Activated CD4-positive, alpha-beta T cell treated with anti-CD3 and anti-CD28 coated beads, Interleukin-2, amount 50 U/mL, for 48 hours (primary cell): ENCODE measurements at places on chromosomes 6 and 20.

GRCh38 chr6:117477988-117478852, 4.3 kb upstream of the DCBLD1 start:
- no peak for DNase-seq

- DNase-seq: no peak
Measured at GRCh38 chr6:133948472-133948871, 4.6 kb upstream of the TBPL1 start.

DNA sequence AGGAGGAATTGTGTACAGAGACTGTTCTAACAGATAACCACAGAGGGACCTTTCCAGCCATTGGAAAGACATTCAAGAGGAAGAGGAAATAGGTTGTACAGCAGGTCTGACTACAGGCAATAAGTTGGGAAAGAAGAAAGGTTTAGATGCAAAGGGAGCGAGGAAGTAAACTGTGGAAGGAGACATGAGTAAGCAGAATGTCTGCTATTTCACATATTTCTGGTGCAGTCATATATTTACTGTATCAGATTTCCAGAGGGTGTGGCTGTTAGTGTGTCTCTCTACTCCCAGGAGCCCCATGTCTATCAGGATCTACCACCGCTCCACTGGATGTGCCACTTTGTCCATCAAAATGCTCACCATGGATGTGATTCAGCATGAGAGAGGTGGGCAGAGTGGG, 25.9 kb downstream of the MRS2 start:
- no peak for DNase-seq

DNA sequence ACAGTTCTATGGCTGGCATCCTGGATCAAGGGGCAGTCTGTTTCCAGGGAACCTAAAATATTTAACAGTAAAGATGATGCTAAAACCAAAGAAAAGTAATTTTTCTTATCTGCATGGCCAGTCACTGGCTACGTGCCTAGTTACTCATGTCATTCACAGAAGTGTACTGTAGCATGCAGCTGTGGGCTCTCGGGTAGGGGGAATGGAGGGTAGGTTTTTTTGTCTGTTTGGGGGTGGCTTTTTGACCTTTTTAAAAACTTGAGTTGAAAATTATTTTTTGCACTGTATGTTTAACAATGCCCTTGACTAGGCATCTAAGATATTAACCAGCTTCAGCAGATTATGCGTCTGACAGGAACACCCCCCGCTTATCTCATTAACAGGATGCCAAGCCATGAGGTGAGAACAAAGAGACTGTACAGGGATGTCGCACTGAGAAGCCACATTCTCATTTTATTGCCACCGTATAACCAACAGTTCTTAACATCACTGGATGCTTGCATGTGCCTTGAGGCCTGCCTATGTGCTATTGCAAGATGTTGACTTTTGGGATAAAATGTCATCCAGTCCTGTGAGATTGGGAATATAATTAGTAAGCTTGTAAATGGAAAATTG, 30.3 kb upstream of the MAPK13 start:
- DNase-seq: no peak

GRCh38 chr6:154673919-154674318, 59.3 kb upstream of the SCAF8 start:
- no peak for DNase-seq

- no peak for DNase-seq
Measured at GRCh38 chr6:68654134-68654533, 19.1 kb downstream of the ADGRB3 start.

DNA sequence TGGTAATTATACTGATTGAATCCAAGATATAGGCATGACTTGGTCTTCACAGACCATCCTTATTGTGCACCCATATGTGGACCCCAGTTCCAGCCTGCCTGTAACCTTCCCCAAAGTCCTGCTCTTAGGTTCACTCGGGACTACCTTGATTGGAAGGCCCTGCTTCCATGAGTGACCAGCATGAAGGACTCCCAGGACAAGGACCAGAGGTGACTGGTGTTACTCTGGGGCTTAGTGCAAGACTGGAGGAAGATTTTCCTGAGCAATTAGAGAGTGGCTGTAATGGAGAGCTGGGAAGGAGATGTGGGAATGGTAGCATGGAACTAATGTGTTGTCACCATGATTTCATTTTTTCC, 15.1 kb downstream of the BRD2 start:
- DNase-seq: no peak

DNA sequence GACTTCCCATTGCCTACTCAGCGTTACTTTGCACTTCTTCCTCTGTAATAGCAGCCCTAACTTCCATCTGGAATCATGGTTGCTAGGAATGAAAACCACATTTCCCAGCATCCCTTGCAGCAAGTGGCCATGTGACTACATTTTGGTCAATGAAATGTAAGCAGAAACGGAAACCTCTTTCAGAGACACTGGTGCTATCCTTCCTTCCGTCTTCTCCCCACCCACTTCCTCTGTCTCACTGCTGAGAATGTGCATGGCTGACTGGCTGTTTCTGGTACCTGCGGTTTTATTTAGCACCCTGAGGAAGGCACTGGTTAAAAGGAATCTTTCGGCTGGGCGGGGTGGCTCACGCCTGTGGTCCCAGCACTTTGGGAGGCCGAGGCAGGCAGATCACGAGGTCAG, 107.4 kb downstream of the SCML4 start:
- peak; percentile 75 for DNase-seq

DNA sequence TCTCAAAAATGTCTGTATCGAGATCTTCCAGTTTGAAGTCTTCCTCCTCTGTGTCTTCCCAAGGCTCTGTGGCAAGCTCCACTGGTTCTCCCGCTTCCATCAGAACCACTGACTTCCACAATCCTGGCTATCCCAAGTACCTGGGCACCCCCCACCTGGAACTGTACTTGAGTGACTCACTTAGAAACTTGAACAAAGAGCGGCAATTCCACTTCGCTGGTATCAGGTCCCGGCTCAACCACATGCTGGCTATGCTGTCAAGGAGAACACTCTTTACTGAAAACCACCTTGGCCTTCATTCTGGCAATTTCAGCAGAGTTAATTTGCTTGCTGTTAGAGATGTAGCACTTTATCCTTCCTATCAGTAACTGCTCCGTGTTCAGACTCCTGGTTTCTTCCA, 10.0 kb upstream of the DHX35 start:
- DNase-seq: no peak

- no peak for DNase-seq
Measured at GRCh38 chr6:9527679-9528286, 887.1 kb downstream of the TFAP2A start.

DNA sequence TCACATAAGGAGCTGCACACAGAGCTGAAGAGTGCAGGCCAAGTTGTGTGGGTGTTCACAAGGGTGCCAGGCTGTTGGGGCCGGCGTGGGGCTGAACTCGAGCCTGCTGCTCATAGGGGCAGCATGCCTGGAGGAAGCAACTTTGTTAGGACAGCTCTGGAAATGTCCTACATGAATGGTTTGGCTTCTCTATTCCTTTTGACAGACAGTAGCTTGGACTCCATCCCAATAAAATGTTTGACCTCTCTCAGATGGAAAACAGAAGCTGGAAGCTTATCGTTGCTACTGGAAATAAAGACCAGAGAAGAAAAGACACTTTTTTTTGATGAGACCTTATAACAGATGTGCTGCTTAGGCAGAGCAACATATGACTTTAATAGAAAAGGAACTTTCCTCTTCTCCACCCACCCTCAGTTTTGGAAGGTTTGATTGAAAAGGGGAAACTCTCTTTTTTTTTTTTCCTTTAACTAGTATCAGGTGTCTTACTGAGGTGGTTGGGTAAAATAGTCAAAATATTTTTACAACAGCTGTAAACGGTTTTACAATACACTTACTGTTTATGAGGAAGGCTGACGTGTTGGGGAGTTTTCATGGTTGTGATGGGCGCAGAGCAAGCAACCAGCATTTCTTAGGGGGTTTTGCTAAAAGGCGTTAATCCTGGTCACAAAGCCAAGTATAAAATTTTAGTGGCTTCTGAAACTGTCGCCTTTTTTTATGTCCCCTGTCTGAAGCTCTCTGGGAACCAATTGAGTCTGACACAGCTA, 80.7 kb upstream of the EEF1E1 start:
- DNase-seq: no peak

DNA sequence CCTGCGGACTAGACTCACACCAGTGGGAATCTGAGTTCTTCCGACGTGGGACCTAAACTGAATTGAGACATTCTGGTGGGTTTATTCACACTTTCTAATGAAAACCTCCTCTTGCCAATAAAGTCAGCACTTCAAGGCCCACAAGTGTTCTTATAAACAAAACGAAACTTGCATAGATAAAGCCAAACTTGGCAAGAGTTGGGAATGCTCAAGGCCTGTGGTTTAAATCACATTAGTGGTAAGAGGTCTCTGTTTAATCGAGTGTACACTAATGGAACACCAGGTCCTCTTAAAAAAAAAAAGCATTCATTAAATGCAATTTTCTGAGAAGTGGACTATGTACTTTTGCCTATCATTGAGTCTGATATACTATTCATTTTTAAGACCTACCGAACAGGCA, 143.3 kb downstream of the SMOC2 start:
- no peak for DNase-seq

DNA sequence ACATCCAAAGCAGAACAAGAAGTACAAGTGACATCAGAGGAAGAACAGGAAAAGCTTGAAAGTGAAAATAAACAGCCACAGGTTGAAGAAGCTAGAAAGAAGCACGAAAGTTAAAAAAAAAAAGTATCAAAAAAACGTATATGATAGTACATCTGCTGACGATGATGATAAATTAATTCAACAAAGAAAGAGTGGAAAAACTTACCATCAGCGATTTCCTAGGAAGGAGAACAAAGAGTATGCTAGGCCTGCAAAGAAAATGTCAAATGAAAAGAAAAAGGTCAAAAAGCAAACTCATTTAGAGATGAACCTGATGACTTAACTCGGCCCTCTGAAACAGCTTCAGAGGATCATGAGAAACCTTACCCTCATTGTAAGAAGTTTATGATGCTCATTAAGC, 3.7 kb downstream of the SAYSD1 start:
- no peak for DNase-seq

DNA sequence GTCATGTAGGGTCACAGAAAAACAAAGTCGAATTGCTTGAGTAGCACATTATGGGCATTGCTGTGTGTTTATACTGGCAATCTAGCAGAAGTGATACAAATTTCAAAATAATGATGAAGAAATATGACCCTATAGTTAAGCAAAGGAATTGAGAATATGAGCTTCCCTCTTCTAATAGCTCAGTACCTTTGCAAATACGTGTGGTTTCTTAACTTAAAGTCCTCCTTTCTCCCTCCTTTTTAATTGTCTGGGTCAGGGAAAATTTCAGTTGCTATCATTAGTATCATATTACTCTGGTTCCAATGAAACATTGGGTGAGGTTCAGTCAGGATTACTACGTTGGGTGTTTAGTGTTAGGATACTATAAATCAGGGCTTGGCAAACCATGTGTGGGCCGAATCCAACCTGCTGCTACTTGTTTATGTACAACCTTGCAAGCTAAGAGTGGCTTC, 166.8 kb upstream of the CARMIL1 start:
- DNase-seq: no peak

- DNase-seq: no peak
Measured at GRCh38 chr6:131250936-131251335, 115.7 kb downstream of the AKAP7 start.

GRCh38 chr6:72826037-72826436, 204.2 kb downstream of the KCNQ5 start:
- DNase-seq: no peak

- DNase-seq: no peak
Measured at GRCh38 chr6:18062733-18063132, 59.7 kb downstream of the NHLRC1 start.

DNA sequence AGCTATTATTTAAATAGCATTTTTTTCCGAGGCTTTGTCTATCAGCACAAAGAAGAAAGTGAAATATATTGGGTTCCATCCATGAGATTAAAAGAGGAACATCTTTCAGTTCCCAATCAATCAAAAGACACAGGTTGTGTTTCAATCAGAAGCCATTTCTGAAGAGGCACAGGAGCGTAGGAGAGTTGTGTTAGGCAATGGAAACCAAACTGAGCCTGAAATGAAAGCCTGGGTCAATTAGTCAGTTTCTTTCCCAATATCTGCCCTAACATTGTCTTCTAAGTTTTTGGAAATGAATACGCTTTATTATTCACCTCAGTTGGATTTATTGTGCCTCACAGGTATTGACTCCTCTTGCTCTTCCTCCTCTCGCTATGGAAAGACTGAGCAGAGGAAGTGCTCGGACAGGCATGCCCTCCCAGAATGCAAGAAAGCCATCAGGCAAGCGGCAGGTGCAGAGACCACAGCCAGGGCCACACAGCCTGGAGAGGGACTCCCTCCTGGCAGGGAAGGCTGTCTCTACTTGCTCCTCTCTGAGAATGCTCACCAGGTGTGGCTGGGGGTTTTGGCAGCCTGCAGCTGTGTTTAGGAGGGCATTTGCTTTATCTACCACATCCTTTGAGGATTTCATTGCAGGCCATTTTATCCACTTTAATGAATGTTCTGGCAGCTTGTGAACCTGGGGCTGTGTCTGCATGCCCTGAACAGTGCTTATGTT, 100.8 kb upstream of the NEDD9 start:
- DNase-seq: no peak

GRCh38 chr6:150334790-150335783, 33.7 kb upstream of the IYD start:
- DNase-seq: peak; percentile 29

GRCh38 chr6:34260576-34261267, 11.9 kb upstream of the SMIM29 start:
- DNase-seq: no peak

DNA sequence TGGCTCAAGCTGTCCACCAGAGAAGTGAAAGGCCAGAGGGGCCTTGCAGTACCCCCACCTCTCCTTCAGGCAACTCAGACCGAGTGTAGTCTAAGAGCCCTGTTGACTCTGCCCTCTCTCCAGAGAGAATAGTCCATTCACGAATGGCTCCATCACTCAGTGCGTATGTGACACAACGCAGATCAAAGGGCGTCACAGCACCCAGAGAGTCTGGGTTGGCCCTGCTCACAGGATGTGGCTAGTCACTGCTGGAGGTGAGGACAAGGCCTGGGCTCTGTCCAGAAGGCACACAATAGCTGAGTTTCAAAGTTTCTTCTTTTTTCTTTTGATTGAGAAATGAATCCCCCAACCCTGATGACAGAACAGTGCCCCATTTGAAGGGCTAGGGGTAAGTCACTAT, 74.1 kb downstream of the TRMT11 start:
- no peak for DNase-seq

GRCh38 chr20:57031867-57032355, 234.5 kb downstream of the BMP7 start:
- DNase-seq: no peak

DNA sequence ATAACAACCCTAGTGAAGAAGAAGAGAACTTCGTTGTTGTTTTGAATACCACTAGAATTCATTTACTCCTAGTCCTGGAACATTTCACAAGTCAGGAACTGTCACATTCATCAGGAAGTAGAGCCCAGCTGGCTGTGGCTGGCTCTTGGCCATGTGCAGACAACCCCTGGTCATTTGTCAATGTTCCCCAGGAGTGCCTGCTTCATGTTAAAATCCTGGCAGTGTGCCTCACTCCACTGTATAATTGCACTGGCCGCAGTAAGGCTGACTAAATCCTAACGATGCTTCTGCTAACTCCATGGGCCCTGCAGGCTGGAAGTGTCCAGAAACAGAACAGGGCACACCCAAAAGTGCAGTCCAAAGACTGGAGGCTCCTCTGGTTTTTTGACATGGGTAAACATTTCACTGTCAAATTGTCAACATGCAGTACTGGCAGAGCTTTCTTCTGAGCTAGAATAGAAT, 41.5 kb upstream of the ADGRF1 start:
- no peak for DNase-seq
